Stimulated activated CD8-positive, alpha-beta memory T cell treated with anti-CD3 and anti-CD28 coated beads, Interleukin-4, amount 100 ng/mL, for 4 hours (primary cell): ENCODE measurements at places on chromosomes 3 and 15.

- no peak for DNase-seq
These were observed 4.3 kb upstream of the CCR4 start for GRCh38 chr3:32946973-32947788.

GRCh38 chr15:58551084-58551763 is 119.4 kb downstream of the LIPC start:
- no peak for DNase-seq

- DNase-seq = no peak
These were observed 25.1 kb upstream of the GABPB1 start for GRCh38 chr15:50380089-50380488.

DNA sequence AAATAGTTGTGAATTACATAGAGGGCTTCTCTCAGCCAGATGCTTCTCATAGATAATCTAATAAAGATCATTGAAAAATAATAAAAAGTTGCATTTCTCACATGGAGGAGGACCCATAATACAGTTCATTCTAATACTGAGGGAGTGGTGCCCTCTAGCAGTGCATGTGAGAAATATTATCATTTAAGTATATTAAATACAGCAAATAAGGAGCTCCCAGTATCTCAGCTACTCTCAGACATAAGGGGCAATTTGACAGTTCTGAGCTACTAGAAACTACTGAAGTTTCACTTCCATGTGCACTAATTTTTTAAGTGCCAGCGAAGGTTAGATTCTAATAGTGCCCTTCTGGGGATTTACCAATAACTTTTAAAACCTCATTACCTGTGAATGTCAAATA is 188.3 kb downstream of the IL5RA start:
- DNase-seq = no peak

DNA sequence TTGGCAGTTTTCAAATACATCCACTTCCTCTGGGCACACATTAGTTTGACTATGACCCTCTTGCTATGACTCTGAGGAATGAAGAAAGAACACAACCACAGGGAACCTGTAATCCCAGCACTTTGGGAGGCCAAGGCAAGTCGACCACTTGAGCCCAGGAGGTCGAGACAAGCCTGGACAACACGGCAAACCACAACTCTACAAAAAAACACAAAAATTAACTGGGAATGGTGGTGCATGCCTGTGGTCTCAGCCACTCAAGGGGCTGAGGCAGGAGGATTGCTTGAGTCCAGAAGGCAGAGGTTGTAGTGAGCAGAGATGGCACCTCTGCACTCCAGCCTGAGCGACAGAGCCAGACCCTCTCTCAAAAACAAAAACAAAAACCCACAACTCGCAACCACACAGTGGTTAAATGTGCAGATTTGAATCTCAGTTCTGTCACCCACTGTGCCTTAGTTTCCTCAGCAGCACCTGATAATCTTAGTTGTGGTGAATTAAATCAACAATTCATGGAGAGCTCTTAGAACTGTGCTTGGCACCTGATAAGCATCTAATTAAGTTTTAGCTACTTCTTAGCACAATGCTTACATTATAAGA is 65.7 kb downstream of the MYLK start:
- no peak for DNase-seq

- DNase-seq = no peak
These were observed 241.8 kb downstream of the TBC1D5 start for GRCh38 chr3:17500618-17501017.

GRCh38 chr3:129917423-129918007 is 24.0 kb upstream of the TMCC1 start:
- no peak for DNase-seq

- DNase-seq = no peak
These were observed 280.4 kb downstream of the RAP2B start for GRCh38 chr3:153442386-153442785.

GRCh38 chr15:52102463-52102862 is 10.1 kb downstream of the BCL2L10 start:
- DNase-seq = no peak

GRCh38 chr15:51837792-51838251 is 8.4 kb downstream of the TMOD3 start:
- no peak for DNase-seq

- DNase-seq = no peak
These were observed 14.6 kb upstream of the GRIP2 start for GRCh38 chr3:14554715-14555114.
